Stimulated activated CD4-positive, alpha-beta T cell treated with anti-CD3 and anti-CD28 coated beads, Interleukin-2, amount 100 ng/mL, for 24 hours (primary cell): ENCODE measurements at places on chromosomes 16 and 17.

DNA sequence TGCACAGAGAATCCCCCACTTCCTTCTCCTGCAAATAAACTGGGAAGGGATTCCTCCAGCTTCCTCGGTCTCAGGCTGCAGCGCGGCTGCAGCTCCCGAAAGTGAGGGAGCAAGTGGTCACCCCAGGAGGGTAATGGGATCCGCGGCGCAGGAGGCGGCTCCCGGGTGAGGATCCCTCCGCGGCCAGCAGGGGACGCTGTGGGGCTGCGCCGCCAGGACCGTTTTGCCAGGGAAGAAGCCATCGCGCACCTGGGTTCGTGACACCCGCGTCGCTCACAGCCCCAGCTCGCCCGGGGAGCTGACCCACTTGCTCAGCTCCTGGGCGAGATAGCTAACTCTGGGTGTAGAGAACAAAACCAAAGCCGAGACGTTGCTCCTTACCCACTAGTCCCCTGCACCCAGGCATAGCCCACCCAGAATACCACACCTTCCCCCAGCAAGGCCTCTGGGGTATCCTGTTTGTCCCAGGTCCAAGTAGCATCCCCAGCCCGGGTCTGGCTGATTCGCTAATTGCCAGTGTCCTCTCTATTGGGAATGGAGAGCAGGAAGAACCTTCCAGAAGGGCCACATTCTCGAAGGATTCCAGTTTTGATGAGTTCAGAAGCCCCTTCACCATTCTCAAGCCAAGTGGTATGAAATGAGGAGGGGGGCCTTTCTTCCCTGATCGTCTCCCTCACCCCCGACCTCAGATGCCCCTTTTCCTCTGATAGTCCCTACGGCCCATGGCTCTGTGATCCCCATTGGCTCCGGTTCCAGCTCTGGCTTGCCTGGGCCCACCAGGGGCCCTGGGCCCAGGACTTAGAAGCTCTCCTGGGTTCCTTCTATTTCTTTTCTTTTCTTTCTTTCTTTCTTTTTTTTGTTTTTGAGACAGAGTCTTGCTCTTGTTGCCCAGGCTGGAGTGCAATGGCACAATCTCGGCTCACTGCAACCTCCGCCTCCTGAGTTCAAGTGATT is 14.1 kb downstream of the CYGB start:
- DNase-seq, result peak; percentile 85

- no peak for DNase-seq
Observed at GRCh38 chr17:44400226-44400847, 10.9 kb upstream of the ITGA2B start.

GRCh38 chr16:6247775-6248174 is 1084.9 kb upstream of the RBFOX1 start:
- no peak for DNase-seq

DNA sequence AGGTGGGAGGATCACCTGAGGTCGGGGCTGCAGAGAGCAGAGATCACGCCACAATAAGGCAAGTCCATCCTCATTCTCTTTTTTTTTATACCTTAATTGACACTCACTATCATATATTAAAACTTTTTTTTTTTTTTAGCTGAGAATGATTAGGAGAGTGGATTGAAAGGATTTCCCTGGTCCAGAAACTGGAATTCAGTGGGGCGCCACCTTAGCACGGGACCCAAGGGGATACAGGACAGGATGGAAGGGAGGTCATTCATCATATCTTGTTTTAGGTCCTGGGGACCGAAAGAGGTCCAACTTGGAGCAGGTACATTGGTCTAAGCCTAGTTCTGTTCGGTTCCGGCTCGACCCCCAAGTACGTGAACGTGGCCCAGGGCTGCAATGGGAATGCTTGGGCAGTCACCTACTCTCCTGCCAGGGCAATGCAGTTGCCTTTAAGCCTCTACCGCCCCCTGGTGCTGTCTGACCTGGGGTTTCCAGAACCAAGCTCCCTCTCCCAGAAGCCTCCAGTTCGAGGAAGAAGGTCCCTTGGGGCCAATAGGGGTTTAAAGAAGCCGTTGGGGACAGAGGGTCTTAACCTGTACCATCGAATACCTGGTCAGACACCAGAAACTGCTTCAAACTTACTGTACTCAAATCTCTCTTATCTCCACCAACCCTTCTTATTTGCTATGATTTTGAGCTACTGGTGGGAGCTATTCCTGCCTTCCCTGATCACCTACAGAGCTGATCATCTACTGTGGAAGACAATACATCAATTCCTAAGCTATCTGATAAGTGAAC is 19.9 kb upstream of the GPATCH8 start:
- DNase-seq, result peak; percentile 65

GRCh38 chr16:56231-56927 is 2.8 kb downstream of the SNRNP25 start:
- no peak for DNase-seq
